Renal cortex interstitium (tissue), 15 donors: ENCODE measurements at places on chromosomes 16 and 17. TPM values are rescaled to one million over a fixed set of nuclear protein-coding genes. Genes with fewer than 3 reads are reported as not detected.

Gene LITAFD
- polyA plus RNA-seq, result not detected

Gene LRRC3C
- polyA plus RNA-seq, result 0.11 TPM

Gene SLC9A5
- 5.5 TPM for polyA plus RNA-seq

DNA sequence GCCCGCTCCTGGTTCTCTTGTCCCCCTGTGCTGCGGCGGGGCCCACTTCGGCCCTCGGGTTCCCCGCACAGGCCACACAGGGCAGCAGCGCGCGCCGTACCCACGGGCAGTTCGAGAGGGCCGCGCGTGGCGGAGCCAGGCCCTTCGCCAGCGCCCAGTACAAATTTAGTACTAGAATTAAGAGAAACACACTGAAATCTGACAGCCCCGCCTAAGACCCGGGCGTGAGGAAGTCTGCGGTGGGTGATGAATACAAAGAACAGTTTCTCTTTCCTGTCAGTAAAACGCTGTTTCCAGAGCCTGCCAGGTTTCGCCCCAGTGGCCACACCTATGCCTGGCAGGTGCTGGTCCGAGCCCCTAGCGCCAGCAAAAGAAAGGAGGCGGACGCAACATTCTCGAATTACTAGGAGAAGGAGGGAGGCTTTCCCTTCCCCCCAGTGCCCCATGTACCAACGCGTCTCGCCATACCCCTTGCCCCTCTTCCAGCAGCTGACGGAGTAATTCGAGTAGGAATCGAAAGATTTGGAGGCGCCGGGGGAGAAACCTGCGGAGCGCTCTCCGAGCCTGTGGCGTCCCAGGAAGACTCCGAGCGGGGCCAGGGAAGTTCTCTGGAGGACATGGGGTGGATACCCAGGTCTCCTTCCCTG lies 591 bp upstream of the SLFN5 start:
- DNase-seq, result peak; percentile 56

GRCh38 chr16:10880594-10881452 lies 3.8 kb downstream of the CIITA start:
- no peak for DNase-seq

- DNase-seq, result no peak
Observed at GRCh38 chr16:4411684-4412083, 4.7 kb downstream of the CORO7 start.

DNA sequence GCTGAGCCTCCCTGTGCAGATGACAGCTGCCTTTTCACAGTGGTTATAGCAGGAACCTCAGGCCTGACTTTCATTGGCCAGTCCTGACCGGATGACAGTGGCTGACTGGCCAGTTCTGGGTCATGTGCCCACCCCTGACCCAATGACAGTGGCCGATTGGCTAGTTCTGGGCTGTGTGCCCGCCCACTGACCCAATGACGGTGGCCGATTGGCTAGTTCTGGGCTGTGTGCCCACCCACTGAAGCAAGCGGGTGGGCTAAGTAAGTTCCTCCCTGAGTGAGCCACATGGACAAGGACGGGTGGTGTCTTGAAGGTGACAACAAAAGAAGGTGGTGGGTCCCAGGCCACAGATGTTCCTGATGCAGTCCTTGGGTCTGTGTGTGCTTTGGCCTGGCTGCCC lies 9.5 kb downstream of the DEF8 start:
- DNase-seq, result no peak

- DNase-seq, result peak; percentile 95
Observed at GRCh38 chr16:30658731-30659506, 688 bp downstream of the FBRS start.

GRCh38 chr17:56779322-56779721 lies 54.4 kb downstream of the C17orf67 start:
- no peak for DNase-seq

- no peak for DNase-seq
Observed at GRCh38 chr17:11885051-11885450, 112.2 kb downstream of the ZNF18 start.

DNA sequence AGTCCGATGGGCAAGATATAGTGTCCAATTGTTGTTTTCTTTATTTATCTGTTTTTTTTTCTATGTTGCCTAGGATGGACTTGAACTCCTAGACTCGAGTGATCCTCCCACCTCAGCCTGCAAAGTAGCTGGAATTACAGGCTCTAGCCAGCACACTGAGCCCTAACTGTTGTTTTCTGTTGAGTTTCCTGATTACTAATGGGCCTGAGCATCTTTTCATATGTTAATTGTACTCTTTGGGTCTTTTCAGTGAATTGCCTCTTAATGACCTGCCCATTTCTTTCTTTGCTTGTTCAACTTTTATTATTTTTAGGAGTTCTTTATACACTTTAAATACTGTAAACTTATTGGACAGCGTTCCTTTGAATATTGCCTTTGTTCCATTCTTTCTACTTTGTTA lies 213.0 kb downstream of the HS3ST3B1 start:
- DNase-seq, result no peak
